SIG-M5 (cell line): ENCODE measurements at places on chromosomes 7 and 10.

GRCh38 chr10:133169173-133169947, 9.3 kb downstream of the KNDC1 start:
- DNase-seq = no peak

GRCh38 chr10:71325267-71325666, 6.2 kb downstream of the SLC29A3 start:
- no peak for DNase-seq

DNA sequence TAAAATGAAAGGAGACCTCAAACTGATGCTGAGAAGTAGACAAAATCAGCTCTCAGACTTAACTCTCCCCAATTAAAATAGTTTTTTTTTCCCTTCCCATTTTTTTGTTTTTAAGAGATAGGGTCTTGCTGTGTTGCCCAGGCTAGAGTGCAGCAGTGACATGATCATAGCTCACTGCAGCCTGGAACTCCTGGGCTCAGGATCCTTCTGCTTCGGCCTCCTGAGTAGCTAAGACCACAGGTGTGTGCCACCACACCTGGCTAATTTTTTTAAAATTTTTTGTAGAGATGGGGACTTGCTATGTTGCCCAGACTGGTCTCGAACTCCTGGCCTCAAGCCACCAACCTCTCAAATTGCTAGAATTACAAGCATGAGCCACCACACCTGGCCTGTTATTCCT, 61.1 kb downstream of the NHLRC2 start:
- no peak for DNase-seq

DNA sequence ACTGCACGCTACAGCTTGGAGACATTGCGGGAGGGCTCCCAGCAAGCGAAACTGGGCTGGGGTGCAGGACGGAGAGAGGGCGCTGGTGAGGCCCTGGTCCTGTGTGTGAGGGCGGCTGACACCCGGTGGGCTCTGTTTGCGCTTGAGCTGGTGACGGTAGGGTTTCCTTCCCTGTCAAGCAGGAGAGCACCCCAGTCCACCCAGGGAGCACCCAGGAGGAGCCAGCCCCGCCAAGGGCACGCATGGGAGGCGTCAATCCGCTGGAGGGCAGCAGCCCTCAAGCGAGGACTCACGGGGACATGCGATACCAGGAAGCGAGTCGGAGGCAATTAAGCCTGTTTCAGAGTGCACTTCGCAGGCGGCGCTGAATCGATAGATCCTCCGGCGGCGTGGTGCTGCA, 109.4 kb downstream of the MAD1L1 start:
- DNase-seq = no peak

DNA sequence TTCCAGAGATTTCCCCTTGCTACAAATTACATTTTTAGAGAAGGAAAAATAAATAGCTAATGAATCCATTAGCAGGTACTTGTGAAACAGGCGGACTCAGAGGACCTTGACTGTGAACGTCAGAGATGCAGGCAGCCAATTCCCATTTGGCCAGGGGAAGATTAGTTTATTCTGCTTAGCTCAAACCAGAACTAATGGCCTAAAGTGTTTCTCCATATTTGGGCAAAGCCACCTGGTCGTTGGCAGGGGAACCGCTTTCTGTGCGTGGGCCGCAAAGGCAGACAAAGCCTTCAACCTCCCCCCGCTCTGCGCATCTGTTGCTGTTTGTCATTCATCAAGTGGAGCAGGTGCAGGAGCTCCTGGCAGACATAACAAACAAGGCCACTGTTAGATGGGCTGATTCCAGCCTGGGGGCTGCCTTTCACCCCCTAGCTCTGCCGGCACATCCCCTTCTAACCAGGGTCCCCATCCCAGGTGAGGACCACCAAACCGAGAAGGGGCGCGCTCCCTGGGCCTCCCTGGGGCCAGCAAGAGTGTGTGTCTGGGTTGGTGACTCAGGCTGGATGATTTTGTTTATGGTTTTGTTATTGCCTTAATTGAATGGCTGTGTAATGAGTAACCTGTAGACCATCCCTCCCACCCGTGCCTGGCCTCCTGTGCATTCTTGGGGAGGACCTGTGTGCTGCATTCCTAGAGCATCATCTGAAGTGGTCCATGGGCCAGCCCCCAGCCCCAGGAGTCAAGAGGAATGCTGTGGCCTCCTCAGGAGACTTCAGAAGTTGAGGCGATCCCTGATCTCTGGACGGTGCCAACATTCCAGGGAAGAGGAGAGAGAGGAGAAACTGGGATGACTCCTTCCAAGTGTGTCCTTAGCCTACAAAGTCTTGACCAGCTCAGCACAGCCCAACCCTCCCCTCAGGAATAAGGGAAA, 14.5 kb upstream of the CPA1 start:
- no peak for DNase-seq

DNA sequence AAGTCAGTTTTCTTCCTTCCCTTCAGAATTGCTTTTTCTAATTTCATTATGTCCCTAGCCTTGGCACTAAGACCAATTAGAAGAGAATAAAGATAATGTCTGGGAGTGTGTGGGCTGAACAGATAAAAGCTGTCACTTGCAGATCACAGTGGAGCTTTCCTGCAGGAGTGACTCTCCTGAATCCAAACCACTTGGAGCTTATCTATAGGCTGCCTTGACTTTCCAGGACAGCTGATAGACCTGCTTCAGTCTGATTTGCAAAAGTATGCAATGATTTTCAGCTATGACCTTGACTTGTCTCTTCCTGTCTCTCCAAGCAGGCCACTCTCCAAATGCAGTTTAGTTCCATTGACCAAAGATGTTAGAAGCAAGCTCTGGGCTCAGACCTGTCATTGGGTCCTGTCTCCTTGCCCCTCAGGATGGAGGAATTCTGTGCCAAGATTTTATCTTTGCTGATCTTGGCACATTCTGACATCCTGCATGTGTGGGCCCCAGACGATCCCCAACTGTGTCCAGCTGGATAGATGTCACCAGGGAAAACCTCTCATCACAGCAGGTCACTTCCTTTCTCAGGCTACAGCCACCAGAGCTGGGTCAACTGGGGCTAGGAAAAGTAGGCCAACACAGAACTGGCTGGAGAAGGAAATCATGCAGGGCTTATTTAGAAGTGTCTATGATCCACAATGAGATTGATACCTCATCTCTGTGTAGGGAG, 120.9 kb upstream of the ZNF438 start:
- no peak for DNase-seq

GRCh38 chr7:109391240-109391639, 821.6 kb downstream of the DNAJB9 start:
- no peak for DNase-seq
